Stimulated activated CD8-positive, alpha-beta memory T cell treated with anti-CD3 and anti-CD28 coated beads, Interleukin-4, amount 100 ng/mL, for 1 hour (primary cell): ENCODE measurements at places on chromosomes 6 and 20.

DNA sequence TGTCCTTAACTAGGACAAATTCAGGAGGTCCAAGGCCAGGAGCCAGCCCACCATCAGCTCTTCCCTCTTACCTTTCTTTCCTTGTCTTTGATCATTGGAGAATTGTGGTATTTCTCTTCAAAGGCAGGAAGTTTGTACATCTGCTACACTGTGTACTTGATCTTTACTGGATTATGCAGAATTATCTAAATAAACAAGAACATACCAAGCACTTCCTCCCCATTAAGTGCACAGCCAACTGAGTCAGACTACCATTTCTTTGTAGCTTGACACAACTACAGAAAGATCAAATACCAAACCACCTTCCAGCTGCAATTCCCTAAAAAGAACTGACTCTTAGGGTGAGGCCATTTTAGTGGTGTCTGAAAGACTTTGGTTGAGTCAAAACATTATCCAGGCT, 195.1 kb downstream of the HDGFL1 start:
- no peak for DNase-seq

GRCh38 chr20:5447188-5447587, 130.4 kb upstream of the PROKR2 start:
- no peak for DNase-seq

DNA sequence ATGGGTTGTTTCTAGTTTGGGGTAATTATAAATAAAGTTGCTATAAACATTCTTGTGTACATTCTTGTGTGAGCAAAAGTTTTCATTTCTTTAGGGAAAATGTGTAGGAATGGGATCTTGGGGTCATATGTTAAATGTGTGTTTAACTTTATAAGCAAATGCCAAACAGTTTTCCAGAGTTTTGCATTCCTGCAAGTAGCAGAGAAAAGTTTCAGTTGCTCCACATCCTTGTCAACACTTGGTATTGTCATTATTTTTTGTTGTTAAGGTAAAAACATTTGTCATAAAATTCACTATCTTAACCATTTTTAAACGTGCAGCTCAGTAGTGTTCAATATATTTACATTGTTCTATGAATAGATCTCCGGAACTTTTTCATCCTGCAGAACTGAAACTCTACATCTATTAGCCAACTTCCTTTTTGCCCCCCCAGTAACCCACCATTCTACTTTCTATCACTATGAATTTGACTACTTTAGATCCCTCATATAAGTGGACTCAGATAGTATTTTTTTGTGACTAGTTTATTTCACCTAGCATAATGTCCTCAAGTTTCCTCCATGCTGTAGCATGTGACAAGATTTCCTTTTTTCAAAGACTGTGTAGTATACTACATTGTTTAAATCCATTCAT, 48.4 kb downstream of the PHACTR2 start:
- no peak for DNase-seq

GRCh38 chr6:162379757-162380409, 347.7 kb downstream of the PRKN start:
- DNase-seq: no peak

DNA sequence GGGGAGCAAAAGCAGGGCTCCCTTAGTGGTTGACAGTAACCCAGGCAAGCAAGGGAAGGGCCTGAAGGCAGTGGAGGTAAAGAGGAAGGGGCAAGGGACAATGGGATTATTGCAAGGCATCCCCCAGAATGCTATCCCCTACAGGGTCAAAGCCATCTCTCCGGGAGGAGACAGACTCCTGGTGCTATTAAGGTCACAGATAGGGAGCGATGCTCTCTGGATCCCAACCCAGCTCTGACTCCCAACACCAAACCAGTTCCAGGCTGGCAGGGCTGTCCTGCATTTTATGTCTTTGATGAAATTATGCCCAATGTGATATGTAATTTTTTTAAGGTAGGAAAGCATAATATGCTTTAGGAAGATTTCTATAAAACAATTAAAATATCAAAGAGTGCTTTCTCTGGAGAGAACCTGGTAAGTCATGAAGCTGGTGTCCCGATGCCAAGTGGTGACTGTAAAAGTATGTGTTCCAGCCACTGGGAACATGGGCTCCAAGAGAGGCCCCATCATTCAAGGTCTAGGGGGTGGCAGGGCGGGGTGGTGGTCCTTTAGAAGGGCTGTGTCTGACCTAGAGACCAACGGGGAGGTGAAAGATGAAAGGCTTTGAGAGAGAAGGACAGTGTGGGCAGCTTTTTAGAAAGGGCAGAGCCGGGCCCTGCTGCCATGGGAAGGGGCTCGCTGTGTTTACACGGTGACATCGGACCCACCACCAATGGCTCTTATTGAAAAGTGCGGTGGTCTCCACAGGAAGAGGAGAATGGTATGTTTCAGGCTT, 276.5 kb downstream of the CDC5L start:
- DNase-seq: no peak

DNA sequence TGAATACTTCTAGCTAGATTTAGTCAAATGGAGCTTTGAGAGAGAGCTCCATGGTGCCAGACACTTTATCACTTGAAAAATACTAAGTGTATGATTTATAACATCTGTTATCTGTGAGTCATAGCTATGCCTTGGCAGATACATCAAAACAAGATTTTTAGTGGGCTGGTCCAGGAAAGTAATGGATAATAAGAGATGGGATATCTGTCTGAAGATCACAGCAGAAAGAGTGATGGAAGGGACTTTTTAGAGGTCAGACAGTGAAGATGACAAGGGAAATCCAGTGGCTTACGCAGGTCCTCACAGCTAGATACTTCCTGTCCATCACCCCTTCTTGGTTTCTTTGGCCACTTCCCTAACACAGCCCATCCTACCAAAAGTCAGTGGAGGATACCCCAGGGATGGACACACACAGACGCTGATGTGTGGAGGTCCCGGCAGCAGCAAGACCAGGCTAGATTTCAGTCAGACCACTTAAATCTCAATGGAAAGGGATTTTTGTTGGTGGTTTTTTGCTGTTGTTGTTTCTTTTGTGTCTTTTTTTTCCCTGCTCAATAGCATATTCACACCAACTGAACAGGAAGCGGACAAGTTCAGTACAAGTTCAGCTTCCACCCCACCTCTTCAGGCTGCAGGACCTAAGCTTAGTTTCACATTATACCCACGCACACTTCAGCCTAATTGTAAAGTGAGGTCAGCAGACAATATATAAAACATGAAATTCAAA, 209.3 kb downstream of the ALDH8A1 start:
- no peak for DNase-seq

- no peak for DNase-seq
Measured at GRCh38 chr6:115717062-115717461, 343.6 kb downstream of the FRK start.

DNA sequence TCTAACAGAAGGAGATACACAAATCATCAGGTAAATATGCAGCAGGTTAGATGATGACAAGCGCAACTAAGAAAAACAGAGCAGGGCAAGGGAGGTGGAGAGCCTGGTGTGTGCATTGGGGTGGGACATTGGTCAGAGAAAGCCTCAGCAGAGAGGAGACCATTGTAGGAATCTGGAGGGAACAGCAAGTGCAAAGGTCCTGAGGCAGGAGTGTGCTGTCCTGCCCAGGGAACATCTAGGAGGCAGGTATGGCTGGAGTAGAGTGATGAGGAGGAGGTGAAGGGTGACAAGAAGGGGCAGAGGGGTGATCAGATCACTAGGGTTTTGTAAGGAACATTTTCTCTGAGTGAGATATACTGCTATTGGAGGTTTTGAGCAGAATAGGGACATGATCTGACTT, 90.1 kb downstream of the NCR2 start:
- DNase-seq: no peak
